ENCODE measurements at places on chromosomes 3 and 15.

DNA sequence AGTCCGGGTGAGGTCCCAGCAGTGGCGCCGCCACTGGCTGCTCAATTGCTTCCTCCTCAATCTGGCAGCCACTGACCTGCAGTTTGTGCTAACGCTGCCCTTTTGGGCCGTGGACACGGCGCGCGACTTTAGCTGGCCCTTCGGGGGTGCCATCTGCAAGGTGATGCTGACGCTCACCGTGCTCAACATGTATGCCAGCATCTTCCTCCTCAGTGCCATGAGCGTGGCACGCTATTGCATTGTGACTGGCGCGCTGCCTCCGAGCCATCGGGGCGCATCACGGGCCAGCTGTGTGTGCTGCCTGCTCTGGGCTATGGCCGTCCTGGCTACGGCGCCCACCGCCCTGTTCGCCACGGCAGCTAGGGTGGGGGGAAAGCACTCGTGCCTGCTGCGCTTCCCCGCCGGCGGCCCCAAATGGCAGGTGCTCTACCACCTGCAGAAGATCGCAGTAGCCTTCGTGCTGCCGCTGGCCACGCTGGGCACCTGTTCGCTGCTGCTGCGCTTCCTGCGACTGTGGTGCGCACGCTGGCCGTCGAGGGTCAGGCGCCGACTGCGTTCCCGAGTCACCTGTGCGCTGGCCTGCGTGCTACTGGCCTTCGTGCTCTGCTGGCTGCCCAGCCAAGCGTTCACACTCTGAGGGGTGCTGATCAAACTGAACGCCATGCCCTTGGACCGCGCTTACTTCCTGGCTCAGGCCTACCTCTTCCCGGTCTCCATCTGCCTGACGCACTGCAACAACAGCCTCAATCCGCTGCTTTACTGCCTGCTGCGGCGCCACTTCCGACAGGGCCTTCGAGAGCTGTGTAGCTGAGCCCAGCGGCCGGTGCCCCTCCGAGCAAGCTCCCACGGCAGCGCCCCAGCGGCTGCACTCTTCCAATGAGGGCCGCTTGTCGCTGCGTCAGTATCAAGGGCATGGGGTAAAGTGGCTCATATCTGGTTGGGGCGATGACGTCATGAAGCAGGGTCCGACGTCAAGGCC, 20.3 kb upstream of the ADAMTS7 start:
- no peak for DNase-seq

DNA sequence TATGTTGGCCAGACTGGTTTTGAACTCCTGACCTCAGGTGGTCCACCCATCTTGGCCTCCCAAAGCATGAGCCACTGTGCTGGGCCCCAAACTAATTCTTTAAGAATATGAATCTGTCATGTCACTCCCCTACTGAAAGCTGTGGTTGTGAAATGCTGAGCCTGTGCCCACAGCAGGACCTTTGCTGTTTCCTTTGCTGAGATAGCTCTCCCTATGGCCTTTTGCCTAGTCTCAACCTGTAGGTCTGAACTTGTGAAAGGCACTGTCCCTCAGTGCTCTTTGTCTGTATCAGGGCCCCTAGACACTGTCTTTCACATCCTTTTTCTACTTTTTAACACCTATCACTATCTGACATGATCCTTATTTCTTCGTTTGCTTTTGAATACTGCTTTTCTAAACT, 62.7 kb upstream of the CCR4 start:
- no peak for DNase-seq

- DNase-seq: no peak
These were observed 53.5 kb downstream of the BSN start for GRCh38 chr3:49607796-49608195.

- DNase-seq: no peak
These were observed 155.6 kb upstream of the DPH6 start for GRCh38 chr15:35701402-35702046.

- DNase-seq: no peak
These were observed 108.1 kb downstream of the USP13 start for GRCh38 chr3:179760944-179761343.

- no peak for DNase-seq
These were observed 127.7 kb downstream of the SV2B start for GRCh38 chr15:91227766-91228165.

GRCh38 chr3:128878556-128879124, 780 bp upstream of the ACAD9 start:
- DNase-seq: peak; percentile 56

- peak; percentile 61 for DNase-seq
These were observed 815 bp downstream of the ULK4 start for GRCh38 chr3:41960826-41961750.

DNA sequence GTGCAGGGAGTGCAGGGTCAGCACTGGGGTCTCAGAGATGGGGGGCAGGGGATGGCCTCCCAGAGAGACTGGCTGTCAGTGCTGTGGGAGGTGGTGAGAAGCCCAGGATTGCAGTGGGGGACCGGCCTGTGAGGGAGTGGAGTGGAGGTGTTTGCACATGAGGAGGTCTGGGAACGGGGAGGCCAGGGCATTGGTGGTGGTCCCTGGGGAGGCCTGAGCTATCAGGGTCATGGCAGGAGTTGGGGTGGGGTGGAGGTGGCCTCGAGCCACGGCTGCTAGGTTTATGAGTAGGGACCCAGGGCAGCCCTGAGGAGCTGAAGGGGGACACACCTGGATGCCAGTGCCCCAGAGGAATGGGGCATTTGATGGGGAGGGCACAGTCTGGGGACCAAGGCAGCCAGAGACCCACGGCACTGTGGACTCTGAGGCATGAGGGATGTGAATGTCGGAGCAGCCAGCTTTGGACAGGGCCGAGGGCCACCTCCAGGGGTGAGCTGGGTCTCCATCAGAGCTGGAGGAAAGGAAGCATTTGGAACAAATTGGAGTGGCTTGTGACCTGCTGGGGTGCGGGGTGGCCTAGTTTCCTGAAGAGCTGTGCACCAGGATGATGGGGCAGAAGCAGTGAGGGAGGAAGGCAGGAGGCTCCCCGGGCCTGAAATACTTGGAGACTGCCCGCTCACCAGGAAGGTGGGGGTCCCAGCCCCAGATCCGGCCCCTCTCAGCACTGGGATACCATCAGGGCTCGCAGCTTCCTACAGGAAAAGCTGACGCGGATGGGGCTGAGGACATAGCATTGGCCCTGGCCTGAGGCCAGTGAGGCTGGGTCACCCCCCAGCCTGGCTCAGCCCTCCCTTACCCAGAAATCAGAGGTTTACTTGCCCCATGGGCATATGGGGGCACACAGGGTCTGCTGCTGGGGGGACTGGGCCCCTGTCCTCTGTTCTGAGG, 9.5 kb upstream of the CSPG4 start:
- DNase-seq: no peak

DNA sequence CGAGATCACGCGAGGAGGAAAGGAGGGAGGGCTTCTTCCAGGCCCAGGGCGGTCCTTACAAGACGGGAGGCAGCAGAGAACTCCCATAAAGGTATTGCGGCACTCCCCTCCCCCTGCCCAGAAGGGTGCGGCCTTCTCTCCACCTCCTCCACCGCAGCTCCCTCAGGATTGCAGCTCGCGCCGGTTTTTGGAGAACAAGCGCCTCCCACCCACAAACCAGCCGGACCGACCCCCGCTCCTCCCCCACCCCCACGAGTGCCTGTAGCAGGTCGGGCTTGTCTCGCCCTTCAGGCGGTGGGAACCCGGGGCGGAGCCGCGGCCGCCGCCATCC, 1.1 kb upstream of the SETD5 start:
- DNase-seq: peak; percentile 92

GRCh38 chr15:100043068-100043641, 298.6 kb downstream of the ADAMTS17 start:
- no peak for DNase-seq

- no peak for DNase-seq
These were observed 10.5 kb downstream of the ANPEP start for GRCh38 chr15:89803941-89804800.

DNA sequence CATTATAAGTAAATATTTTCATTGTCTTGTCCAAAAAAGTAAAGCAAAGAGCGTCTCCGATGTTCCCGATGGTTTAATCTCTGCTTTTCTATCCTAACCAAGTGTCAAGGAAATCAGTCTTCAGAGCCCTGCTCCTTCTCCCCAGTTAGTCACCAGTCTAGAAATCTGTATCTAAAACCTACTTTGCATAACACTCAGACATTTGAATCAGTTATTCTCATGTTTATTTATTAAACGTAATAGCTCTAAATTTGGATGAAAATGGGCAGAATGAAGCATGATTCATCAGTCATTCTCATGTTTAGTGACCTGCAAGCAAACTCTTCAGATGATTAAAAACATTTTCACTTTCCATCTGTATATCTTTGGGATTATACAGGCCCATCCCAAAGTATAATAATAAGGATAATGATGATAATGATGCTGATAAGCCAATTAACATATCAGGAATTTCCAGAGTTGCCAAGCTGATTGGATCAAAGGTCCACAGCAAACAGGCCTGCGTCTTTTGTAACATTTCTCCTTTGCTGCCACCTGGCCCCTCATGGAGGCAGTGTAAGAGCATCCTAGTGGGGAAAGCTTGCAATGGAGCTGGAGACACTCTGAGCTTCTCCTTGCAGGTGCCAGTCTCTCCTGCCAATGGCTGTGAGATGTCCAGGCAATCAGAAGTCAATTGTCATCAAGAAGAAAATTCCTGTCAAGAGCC, 273.9 kb downstream of the IGSF11 start:
- DNase-seq: no peak

- DNase-seq: no peak
These were observed 562.7 kb downstream of the GBE1 start for GRCh38 chr3:81198756-81199155.

- no peak for DNase-seq
These were observed 189.0 kb downstream of the STT3B start for GRCh38 chr3:31721676-31722075.

DNA sequence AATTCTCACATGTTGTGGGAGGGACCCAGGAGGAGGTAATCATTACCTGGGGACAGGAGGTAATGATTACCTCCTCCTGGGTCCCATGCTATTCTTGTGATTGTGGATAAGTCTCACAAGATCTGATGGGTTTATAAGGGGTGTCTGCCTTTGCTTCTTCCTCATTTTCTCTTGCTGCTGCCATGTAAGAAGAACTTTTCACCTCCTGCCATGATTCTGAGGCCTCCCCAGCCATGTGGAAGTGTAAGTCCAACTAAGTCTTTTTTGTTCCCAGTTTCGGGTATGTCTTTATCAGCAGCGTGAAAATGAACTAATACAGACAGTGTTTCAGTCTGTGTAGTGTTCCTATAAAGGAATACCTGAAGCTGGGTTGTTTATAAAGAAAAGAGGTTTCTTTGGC, 13.1 kb upstream of the KCTD6 start:
- no peak for DNase-seq

GRCh38 chr3:79587150-79587549, 180.6 kb downstream of the ROBO1 start:
- no peak for DNase-seq

DNA sequence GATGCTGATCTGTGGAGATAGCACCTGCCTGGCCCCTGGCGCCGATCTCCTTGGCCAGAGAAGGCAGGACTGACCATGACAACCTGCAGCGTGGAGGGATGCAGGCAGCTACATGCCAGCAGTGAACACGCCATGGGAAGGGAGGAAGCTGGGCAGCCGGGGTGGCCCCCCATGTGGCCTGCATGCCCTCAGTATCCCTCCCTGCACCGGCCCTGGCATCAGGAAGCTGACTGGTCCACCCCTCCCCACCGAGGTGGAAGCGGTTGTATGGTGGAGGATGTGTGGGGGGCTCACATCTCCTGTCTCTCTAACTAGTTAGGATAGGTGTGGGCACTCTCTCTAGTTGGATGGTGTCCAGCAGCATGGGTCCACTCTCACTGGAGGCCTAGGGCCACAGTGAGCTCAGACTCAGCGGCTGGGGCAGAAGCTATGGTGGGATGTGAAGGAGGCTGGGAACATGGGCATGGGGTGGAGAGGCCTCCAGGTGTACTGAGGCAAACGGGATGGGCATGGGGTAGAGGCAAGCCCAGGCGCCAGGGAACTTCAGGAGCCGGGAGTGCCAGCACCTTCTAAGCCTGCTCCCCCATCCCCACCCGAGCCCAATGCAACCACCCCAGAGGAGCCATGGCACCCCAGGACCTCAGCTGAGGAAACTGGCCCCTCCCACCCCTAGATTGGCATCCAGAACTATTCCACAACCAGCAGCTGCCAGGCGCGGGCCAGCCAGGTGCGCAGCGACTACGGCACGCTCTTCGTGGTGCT, 1.8 kb upstream of the ABTB1 start:
- DNase-seq: no peak

DNA sequence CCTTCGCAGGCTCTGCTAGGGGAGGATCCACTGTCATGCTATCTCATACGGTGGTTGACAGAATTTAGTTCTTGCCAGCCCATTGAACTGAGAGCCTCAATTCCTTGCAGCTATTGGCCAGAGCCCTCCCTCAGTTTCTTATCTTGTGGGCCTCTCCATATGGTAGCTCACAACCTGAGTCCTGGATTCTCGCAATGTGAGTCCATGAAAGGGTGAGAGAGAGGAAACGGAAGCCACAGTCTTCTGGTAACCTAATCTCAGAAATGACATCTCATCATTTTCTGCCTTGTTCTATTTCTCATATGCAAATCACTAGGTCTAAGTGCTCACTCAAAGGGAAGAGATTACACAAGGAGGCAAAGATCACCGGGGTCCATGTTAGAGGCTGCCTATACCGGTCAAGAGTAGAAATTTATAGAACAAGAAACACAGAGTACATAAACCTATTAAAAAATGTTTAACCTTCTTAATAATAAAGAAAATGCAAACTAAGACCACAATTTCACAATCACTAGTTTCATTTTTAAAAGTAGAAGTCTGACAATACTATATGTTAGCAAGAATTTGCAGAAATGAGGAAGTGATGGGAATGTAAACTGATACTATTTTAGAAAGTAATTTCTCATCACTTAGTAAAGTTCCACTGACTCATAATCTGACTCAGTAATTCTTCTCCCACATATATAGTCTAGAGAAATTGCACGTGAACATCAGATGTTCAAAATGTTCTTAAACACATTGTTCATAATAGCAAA, 378.4 kb upstream of the AGTR1 start:
- no peak for DNase-seq

GRCh38 chr15:41911691-41912345, 18.0 kb upstream of the SPTBN5 start:
- DNase-seq: no peak

- DNase-seq: no peak
These were observed 18.7 kb downstream of the DNAJC13 start for GRCh38 chr3:132435911-132436425.

DNA sequence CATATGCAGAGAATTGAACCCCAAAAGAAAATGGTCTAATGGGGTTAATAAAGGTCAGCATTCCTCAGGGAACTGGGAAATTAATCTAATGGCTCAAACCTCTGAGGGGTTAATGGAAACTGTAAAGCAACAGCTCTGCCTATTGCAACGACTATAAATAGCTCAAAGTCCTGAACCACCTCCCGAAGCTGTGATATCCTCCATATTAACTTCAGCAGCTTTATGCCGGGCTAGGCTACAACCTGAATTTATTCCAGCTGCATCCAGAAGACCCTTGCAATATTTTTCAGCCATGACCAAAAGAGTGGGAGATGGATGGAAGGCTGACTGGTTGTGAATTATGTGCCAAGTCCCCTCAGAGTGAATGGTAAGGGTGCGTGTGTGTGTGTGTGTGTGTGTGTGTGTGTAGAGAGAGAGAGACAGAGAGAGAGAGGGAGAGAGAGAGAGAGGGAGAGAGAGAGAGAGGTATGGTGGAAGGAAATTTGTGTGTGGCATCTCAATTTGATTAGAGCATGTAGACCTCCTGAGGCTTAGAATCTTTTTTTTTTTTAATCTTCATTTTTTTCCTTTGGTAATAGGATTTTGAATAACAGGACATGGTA, 109.9 kb downstream of the PDCD6IP start:
- DNase-seq: no peak

- DNase-seq: no peak
These were observed 236.5 kb downstream of the LRTM1 start for GRCh38 chr3:54691289-54691771.

- no peak for DNase-seq
These were observed 5.8 kb upstream of the IQSEC1 start for GRCh38 chr3:13079051-13079450.

Measured in NCI-H146 (cell line).